ENCODE measurements at places on chromosomes 16 and 17.

- DNase-seq, result no peak
These were observed 12.6 kb upstream of the RPRML start for GRCh38 chr17:46991617-46992016.

DNA sequence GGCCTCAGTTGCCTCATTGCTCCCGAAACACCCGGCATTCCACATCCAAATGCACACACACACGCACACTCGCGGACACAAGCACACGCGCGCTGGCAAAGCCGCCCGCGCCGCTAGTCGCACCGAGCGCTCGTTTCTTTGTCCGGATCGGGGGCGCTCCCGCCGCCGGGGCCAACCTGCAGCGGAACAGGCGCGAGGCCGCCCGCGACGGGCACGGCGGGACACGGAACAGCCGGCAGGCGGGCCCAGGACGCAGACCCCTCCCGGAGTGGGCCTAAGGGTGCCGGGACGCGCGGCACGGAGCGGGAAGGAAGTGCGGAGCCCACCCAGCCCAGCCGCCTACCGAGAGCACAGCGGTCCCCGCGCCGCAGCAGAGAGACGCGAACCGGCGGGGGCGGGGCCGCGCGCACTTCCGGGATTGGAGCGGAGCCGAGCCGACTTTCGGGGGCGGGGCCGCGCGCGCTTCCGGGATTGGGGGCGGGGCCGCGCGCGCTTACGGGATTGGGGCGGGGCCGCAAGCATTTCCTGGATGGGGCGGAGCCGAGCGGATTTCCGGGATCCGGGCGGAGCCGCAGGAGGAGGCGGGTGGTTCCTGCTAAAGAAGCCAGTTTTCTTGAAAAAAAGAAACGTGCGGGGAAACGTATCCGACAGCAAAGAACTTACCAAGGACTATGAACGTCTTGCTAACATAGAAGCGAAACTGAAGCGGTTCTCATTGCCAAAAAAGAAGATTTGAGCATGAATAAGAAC, at the start of gene CYBC1:
TSS of gene CYBC1 (minus strand) at position 396 of the 750 bp plus-strand sequence. CDS start 1,498 bp downstream, outside the sequence.
- peak; percentile 91 for DNase-seq

- DNase-seq, result no peak
These were observed 42.3 kb downstream of the IRX3 start for GRCh38 chr16:54244061-54244886.

GRCh38 chr17:81241648-81242420, 2.7 kb downstream of the NDUFAF8 start:
- peak; percentile 53 for DNase-seq

DNA sequence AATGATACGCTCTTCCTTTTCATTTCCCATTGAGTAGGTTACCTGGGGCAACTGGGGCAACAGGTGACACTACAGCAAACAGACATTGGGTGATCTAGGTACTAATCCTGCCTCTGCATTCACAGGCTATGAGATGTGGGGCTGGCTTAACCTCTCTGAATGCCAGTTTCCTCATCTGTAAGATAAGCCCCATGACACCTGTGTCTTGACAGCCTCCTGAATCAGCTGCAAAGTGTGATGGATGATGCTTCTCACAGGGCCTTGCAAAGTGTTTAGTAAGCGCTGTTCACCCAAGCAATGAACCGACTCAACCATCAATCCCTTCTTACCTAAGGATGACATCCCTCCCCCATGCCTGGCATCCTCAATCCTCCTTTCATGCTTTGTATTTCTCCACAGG, 322.8 kb downstream of the XYLT1 start:
- DNase-seq, result no peak

- peak; percentile 59 for DNase-seq
These were observed 22.5 kb upstream of the ENPP7 start for GRCh38 chr17:79707931-79708891.

DNA sequence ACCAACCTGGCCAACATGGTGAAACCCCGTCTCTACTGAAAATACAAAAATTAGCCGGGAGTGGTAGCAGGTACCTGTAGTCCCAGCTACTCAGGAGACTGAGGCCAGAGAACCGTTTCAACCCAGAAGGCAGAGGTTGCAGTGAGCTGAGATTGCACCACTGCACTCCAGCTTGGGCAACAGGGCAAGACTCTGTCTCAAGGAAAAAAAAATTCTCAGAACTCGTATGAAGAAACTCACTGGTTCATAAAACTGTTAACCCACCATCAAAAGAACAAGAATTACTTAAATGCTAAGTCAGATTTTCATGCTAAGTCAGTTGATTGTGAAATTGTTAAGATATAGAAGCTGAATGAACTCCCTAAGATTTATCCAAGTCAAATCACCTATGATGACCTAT, 31.3 kb downstream of the SLC39A11 start:
- no peak for DNase-seq

DNA sequence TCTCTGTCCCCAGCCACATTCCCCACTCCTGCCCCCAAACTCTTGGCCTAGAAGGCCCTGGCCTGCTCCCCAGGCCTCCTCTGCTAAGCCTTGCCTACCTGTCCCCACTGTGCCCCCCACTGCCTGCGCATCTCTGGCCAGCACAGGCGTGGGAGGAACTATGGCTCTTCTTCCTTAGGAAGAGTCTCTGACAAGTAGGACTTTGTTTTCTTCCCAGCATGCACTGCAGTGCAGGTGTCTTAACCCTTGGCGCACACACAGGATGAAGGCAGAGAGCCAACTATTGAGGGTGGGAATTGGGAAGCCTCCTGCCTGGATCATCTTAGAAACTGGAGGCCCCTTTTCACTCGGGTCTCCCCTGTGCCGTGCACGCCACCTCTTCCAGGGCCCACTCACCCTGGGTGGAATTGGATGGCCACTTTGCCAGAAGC, 3.6 kb downstream of the AMDHD2 start:
- DNase-seq, result no peak

DNA sequence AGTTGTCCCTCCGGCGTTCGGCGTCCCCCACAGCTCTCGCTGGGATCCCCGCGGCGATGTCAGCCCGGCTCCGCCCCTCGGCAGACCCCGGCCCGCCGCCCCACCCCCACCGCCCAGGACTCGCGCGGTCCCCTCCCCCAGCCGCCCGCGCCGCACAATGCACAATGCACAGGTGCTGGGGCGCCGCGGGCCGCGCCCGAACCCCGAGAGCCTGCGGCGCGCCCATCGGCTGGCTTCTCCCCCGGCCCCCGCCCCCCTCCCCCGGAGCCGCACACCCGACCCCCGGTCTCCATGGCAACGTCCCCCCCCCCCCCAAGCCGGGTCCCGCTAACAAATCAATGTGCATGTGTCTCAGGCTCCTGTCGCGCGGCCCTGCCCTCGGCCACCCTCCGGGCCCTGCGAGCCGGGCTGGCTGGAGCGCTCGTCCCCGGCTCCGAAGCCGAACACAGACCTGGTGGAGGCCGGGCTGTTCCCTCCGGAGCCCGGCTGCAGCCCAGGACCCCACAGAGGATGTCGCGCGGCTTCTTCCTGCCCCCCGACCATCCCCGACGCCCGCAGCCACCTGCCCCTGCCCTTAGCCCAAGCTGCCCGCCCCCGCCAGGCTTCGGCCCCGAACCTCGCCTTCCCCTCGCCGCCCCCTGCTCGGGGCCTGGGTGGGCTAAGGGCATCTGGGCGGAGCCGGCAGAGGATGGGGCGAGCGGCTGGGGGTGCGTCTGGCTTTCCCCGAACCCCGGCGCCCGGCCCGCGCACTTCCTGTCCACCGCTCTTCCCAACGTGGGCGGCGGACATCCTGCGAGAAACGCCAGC, 818 bp upstream of the CBX8 start:
- DNase-seq, result no peak

DNA sequence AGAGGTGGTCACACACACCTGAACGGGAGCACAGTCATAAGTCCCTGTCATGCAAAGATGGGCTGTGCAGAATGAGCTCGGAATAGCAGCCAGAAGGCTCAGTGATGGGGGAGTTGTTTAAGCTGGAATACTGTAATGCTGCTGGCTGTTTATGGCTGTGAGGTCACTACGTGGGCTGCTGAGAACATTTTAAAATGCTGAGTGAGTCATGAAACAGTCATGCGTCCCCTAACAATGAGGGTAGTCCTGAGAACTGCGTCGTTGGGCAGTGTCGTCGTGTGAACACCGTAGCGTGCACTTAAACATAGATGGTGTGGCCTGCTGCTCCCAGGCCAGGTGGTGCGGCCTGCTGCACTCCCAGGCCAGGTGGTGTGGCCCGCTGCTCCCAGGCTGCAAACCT, 39.7 kb downstream of the TBCD start:
- peak; percentile 31 for DNase-seq

DNA sequence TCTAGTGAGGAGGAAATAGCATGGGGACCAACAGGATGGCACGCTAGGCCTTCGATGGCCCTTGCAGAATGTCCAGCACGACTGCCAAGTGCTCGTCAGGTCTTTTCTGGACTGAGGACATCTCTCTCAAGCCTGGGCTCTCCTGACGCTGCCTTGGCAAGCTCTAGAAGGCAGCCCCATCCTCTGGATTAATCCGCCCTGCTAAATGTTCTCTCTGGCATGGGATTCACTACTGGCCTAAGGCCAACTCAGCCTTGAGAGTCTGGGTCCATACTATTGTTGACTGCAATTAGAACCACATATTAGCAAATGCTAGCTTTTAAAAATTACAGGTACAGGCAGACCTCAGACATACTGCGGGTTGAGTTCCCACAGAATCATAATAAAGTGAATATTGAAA, 2.5 kb upstream of the CEP295NL start:
- DNase-seq, result no peak

- DNase-seq, result no peak
These were observed 10.0 kb downstream of the CES3 start for GRCh38 chr16:66970775-66971720.

GRCh38 chr16:3467921-3468320, 24.4 kb downstream of the NAA60 start:
- no peak for DNase-seq

DNA sequence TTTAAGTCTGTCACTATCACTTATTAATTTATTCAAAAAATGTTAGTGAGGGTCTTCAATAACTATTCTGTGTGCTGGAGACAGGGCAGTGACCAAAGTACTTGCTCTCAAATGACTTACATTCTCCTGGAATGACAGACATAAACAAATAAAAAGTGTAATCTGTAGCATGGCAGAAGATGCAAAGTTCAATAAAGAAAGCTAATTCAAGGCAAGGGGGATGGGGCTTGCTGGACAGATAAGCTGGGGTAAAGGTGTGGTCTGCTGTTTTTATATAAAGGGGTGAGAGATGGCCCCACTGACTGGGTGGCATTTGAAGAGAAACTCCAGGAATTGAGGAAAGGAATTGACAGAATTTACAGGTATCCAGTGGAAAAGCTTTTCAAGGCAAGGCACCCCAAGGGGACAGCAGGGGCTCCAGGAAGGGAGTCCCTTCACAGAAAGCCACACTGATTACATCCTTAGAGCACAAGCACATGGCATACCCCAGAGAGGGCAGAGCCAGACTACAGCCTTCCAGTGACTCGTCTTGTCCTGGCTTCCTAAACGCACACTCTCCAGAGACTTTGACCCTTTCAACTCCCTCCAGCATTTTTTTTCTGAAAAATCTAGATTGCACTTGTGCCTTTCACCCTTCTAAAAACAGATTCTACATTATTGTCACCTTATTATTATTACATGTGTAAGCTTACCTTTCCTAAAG, 123.7 kb upstream of the HS3ST3A1 start:
- no peak for DNase-seq

DNA sequence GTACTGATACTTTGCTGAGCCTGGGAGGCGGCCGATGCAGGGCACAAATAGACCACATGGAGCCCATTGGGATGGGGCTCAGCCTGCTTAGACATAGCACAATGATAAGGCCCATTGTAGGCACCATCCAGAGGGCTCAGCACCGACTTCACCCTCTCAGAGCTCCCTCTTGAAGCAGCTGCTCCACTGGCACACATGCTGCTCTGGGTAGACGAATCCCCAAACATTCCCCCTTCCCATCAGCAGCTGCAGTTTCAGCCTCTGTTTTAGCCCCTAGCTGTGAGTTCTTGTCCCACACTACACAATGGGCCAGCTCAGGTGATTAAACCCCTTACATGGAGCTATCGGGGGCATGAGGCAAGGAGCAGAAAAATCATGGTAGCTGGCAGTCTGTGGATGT, 174.1 kb downstream of the RGS9 start:
- DNase-seq, result no peak

DNA sequence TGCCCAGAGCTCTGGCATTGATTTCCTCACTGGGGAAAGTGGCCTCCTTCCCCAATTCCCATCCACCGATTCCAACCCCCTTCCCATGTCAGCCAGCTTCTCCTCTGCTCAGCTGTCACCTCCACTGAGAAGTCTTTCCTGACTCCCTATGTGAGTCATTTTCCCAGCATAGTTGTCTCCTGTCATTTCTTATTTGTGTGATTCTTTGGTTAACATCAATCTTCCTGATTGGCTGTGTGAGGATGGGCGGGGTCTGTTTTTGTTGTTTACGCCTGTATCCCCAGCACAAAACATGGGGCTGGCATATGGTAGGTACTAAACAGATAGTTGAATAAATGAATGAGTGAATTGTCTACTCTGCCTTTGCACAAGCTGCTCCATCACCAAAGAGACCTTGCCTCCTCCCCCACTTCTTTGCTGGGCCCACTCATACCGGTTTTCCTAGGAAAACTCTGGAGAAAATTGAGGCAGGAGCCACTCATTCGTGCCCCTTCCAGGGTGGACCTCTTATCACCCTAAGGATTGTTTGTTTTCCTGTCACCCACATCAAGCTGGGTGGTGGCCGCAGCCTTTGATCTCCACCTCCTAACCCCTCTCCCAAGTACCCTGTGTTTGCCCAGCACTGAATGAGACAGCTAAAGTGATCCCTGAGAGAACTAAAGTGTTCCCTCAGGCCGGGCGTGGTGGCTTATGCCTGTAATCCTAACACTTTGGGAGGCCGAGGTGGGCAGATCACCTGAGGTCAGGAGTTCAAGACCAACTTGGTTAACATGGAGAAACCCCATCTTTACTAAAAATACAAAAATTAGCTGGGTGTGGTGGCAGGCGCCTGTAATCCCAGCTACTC, 1.2 kb upstream of the GRB7 start:
- DNase-seq, result no peak

- DNase-seq, result no peak
These were observed 3.4 kb downstream of the NAGPA start for GRCh38 chr16:5030251-5030870.

GRCh38 chr16:4004206-4004605, 112.0 kb downstream of the ADCY9 start:
- DNase-seq, result no peak

DNA sequence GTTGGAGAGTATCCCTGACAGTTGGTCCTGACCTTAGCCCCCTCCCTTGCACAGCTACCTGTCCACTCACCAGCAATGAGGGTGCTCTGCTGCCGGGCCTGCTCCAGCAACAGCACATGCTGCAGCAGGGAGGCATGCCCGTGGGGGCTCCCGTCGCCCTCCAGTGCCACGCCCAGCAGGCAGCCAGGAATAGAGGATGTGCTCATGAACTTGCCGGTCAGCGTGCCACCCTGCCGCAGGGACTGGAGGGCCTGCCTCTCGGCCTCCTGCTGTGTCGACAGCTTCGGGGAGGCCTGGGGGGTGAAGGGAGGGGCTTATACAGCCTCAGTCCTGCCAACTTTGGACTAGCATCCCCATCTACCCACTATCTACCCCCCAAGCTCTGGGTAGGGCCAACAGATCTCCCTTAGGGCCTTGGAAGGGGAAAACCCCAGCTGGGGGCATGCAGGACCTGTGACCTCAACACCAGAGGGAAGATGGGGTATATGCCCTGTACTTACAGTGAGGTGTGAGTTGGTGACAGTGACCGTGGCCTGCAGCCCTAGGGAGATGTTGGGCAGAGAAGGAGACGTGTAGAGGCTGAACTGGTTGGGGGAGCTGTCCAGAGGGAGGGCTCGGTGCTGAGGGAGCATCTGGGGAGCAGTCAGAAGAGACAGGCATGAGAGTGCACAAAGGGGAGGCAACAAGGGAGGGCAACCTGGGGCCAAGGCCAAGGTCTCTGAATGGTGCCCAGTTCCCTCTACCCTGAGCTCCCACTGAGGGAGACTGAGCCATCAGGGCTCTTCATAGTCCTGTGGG, 20.9 kb downstream of the G6PC3 start:
- no peak for DNase-seq
